H54 (cell line): ENCODE measurements at places on chromosomes 3 and 15.
A peak's percentile ranks its signal among the peaks of the same experiment; 100 is the strongest.

- DNase-seq: no peak
These were observed 140.7 kb upstream of the NSMCE3 start for GRCh38 chr15:29410338-29410737.

DNA sequence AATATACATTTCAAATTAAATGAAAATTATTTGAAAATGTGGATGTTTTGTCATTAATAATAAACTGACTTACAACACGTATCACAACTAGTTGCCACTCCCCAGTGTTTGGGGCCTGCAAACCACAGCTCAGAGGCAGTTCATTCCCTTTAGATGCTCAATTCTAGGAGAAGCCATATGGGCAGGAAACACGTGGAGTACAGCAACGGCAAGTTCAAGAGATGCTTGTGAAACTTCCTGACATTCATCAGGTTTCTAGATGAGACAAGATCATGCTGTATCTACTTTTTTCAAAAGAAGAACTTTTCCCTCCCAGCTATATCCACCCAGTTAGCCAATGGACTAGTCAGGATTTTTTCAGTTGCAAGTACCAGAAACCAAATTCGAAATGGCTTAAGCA is 17.6 kb upstream of the PLA2G4D start:
- DNase-seq: no peak

GRCh38 chr3:101065962-101066361 is 72.7 kb upstream of the ABI3BP start:
- DNase-seq: peak; percentile 10

GRCh38 chr3:115845986-115846385 is 222.7 kb downstream of the GAP43 start:
- no peak for DNase-seq

GRCh38 chr3:52507359-52507758 is 12.2 kb downstream of the STAB1 start:
- DNase-seq: peak; percentile 94

DNA sequence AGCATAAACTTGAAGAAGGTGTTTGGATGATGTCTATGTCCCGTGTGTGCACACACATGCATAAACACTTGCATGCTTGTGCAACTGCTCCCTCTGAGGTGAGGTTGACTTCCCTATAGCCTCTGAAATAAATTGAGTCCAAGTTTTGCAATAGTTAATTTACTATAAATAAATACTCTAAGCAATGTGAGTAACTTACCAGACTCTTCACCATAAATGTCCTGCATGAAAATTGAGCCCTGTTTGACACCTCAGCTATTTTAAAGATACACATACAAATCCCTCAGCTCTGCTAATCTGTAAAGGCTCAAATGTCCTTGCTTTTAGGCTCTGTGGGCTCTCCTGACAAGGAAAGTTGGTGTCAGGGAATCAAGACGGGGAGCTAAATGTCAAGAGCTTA is 37.1 kb downstream of the GJD2 start:
- DNase-seq: no peak
